ENCODE measurements at places on chromosomes 16 and 17.

GRCh38 chr17:56347639-56348038 is 194.4 kb downstream of the ANKFN1 start:
- DNase-seq = no peak

- peak; percentile 57 for DNase-seq
Measured at GRCh38 chr17:16352667-16353316, 477 bp downstream of the CENPV start.

- no peak for DNase-seq
Measured at GRCh38 chr17:82709024-82709675, 7.4 kb upstream of the FN3KRP start.

DNA sequence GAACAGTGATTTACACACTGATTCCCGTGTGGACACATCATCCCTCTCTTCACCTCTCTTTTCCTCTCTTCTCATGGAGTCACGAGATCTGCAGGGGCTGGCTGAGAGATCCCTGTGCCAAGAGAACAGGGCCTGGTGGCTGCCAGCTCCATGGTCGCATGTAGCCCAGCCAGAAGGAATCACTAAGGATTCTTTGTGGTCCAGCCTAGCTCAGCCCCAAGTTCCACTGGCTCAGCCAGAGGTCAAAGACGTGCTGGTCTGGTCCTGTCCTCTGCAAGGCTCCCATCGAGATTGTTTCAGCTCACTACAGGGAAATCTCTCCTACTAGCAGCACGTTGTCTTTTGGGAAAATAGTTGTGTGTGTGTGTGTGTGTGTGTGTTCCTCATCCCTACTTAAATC is 66.4 kb downstream of the NDEL1 start:
- no peak for DNase-seq

DNA sequence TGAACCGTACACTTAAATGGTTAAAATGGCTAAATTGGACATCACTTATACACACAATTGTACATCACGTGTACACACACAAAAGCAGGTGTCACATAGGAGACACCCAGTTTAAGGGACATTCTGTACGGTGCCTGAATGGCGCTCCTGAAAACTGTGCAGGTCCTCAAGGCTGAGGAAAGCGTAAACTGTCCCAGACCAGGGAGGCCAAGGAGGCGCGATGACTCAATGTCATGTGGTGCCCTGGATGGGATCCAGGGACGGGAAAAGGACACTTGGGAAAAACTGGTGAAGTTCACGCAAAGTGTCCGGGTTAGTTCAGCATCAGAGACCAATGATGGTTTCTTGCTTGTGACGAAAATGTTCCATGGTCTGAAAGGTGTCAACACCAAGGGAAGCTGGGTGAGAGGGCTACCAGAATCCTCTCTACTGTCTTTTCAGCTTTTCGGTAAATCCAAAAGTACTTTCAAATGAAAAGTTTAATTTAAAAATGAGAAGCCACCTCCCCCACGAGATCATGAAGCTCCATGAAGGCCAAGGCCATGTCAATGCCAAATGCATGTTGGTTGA is 112.2 kb downstream of the CMIP start:
- no peak for DNase-seq

- peak; percentile 91 for DNase-seq
Measured at GRCh38 chr17:75412455-75413317, 7.2 kb upstream of the GRB2 start.
